ENCODE measurements at places on chromosomes 1 and 21.

GRCh38 chr1:33088119-33088906 is 7.4 kb downstream of the AZIN2 start:
- DNase-seq = peak; percentile 15

- no peak for DNase-seq
Observed at GRCh38 chr1:183688341-183689060, 35.4 kb upstream of the APOBEC4 start.

GRCh38 chr1:163174524-163175437 is 27.9 kb downstream of the RGS5 start:
- DNase-seq = peak; percentile 71

DNA sequence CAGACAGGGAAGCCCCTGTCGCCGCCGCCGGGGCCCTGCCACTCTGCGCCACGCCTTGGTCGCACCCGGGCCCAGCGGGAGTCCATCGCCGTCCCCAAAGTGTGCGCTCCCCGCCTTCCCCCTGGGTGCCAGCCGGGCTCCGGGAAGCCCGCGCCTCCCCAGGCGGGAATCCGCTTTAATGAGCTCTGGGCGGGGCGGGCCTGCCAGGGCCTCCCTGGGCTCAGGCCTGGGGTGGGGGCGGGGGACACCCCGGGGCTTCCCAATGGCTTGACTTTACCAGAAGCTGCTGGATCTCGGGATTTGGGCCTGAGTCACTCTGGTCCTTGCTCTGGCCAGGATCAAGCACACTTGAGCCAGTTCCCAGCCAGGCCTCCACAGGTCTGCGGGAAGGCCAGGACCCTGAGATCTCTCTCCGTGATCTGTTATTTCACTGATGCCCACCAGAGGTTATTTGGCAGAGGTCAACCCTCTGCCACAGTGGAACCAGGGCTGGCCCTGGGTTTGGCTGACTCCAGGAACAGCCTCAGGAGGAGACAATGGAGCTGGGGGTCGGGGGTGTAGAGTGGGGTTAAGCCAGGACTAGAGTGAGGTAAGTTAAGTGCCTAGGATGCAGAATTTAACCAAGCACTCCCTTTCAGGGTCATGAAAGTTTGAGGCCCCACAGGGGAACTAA is 178.4 kb upstream of the EDN2 start:
- DNase-seq = peak; percentile 59

DNA sequence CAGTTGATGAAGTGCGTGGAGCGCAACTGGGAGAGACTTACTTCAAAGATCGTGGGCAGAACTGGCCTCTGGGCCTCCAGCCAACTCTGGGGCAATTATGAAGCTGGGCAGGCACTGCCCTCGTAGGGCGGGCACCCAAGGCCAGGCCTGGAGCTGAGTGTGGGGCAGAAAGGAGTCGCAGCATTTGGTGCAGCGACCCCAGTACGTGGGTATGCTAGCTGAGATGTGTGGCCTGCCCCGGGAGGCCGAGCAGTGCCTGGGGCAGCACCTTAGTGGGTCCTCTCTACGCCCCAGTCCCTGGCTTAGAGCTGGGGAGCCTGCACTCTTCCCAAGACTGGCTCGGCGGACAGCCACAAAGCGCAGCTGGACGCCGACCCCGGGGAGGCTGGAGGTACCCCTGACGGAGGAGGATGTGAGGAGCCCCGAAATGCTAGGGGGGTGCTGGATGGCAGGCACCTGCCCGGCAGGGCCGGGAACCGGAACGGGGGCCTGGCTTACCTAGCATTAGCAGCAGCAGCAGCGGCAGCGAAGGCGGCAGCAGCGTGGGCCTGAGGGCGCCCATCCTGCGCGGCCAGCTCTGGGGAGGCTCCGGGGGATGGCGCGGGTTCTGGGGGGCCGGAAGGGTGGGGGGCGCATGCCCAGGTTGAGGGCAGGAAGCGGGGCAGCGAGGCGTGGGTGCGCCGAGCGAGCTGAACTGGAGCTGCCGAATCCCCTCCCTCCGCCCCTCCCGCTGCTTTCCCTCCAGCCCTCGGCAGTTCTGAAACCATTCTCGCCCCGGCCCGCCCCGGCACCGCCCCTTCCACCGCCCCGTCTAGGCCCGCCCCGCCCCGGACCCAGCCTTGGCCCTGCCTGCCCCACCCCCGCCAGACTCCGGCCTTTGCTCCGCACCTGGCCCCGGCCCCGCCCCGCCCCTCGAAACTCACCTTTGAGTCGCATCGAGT is at the start of gene IGSF8:
Gene IGSF8 (minus strand): TSS at position 709 of the 941 bp plus-strand sequence. CDS start 147 bp downstream, at position 562.
- peak; percentile 82 for DNase-seq

- peak; percentile 56 for DNase-seq
Observed at GRCh38 chr1:13730751-13731482, 30.9 kb downstream of the PRDM2 start.

GRCh38 chr1:64846573-64847430 is 101.9 kb downstream of the RAVER2 start:
- DNase-seq = no peak

- DNase-seq = no peak
Observed at GRCh38 chr1:98500324-98500723, 161.2 kb upstream of the SNX7 start.

GRCh38 chr1:9400425-9401079 is 107.9 kb downstream of the SPSB1 start:
- DNase-seq = peak; percentile 73

GRCh38 chr1:29470087-29470787 is 233.9 kb downstream of the PTPRU start:
- no peak for DNase-seq

DNA sequence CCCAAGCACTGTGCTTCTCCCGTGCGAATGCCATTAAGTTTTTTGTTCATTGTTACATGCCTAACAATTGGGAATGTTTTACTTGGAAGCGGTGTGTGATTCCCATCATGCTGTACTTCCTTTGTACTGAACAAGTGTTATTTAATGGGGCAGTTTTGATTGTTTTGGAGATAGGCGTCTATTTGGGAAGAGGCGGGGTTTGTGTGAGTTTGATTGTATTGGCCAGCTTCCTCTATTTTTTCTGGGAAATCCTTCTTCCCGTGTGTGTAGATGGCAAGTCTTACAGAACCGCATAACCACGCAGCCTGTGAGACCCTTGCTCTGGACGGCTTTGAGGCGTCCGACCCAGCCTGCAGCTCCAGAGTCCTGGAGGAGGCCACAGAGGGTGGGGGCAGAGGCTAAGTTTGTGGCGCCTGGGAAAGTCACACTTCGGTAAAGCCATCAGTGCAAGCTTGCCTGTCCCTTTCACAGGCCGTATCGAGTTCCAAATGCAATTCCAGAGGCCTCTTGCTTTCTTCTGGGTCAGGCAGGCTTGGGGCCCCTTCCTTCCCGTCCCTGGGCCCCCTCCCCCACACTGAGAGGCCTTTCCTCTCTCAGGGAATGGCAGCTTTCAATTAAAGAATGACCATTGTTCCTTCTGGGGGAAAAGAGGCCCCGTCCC is 210.3 kb downstream of the TOMM20 start:
- DNase-seq = no peak

- peak; percentile 20 for DNase-seq
Observed at GRCh38 chr1:82366689-82367088, 566.0 kb downstream of the ADGRL2 start.

GRCh38 chr1:15152318-15153183 is 996 bp upstream of the TMEM51 start:
- DNase-seq = peak; percentile 91

DNA sequence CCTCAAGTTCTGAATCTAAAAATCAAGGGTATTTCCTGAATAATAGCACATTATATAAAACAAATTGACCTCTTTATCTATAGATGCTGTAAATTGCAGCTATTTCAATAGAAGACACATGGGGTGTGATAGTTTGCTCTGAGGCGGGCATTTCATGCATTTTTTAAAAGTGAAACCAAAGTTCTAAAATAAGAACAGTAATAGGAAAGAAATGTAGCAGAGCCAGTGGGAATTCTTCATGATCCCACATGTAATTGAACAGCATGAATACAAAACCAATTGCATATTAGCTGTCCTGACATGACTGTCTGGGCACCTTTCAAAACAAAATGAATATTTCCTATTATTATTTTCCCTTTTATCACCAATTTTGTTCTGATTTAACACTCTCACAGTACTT is 85.0 kb downstream of the RGS21 start:
- DNase-seq = peak; percentile 15

DNA sequence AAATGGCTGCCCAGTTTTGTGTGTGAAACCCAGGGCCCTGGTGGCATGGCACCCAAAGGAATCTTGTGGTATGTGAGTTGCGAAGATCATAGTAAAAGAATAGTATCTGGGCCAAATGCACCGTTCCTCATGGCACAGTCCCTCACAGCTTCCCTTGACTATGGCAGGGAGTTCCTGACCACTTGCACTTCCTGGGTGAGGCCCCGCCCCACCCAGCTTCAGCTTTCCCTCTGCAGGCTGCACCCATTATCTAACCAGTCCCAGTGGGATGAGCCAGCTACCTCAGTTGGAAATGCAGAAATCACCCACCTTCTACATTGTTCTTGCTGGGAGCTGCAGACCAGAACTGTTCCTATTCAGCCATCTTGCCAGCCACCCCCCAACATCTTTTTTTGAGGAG is 63.0 kb downstream of the SLC5A9 start:
- DNase-seq = no peak

- DNase-seq = no peak
Observed at GRCh38 chr1:30777060-30777903, 19.7 kb upstream of the LAPTM5 start.

DNA sequence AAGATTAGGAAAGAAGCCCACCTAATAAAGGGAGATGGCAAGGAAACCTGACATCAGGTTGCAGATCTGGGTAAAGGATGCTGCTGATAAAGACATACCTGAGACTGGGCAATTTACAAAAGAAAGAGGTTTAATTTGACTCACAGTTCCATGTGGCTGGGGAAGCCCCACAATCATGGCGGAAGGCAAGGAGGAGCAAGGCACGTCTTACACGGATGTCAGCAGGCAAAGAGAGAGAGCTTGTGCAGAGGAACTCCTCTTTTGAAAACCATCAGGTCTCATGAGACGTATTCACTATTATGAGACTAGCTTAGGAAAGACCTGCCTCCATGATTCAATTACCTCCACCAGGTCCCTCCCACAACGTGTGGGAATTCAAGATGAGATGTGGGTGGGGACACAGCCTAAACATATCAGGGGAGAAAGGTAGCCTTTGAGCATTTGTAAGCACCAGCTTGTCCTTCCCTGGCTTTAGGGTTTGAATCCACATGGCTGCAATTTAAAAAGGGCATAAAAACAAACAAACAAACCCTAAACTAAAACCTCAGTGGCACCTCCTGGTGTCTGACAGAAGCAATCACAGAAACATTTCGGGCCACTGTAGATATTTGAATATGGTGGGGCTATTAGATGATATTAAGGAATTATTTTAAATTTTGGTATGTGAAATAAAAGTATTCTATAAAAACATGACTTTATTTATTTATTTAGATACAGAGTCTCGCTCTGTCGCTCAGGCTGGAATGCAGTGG is 33.1 kb downstream of the SLC2A7 start:
- DNase-seq = no peak

DNA sequence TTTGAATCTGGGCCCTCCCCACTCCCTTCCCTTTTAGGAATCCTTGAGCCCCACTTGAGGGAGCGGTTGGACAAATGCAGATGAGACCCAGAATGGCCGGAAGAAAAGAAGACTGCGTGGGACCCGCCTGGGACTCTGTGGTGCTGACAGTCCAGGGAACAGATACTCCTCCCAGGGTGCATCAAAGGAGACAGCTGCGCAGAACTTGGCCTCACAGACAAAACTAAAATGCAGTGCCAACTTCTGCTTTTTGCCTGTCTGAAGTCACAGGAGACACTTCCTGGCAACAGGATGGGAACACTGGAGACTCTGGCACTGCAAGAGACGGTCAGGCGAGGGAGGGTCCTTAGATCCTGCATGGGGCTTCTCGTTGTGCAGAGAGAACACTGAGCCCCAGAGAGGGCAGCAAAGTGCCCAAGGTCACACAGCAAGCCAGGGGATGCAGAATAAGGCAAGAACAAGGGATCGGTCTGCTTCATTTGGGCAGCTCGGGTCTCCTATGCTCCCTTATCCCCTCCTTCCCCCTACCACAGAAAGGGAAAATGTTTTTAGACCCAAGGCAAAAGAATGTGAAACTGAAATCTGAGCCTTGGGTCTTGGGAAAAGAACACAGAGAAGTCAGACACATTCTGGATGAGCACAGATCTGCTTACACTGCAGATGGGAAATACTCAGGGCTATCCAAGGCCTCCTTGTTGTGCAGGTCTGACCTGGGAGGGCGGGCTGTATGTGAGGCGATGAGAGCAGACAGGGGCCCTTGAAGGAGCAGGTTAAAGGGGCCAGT is 182.4 kb downstream of the TRABD2B start:
- no peak for DNase-seq

Measured in kidney tubule cell (primary cell).